ENCODE measurements at places on chromosomes 16 and 17. TPM values are rescaled to one million over a fixed set of nuclear protein-coding genes. Genes with fewer than 3 reads are reported as not detected.

- no peak for DNase-seq
Measured at GRCh38 chr17:17341452-17341851, 38.3 kb downstream of the NT5M start.

DNA sequence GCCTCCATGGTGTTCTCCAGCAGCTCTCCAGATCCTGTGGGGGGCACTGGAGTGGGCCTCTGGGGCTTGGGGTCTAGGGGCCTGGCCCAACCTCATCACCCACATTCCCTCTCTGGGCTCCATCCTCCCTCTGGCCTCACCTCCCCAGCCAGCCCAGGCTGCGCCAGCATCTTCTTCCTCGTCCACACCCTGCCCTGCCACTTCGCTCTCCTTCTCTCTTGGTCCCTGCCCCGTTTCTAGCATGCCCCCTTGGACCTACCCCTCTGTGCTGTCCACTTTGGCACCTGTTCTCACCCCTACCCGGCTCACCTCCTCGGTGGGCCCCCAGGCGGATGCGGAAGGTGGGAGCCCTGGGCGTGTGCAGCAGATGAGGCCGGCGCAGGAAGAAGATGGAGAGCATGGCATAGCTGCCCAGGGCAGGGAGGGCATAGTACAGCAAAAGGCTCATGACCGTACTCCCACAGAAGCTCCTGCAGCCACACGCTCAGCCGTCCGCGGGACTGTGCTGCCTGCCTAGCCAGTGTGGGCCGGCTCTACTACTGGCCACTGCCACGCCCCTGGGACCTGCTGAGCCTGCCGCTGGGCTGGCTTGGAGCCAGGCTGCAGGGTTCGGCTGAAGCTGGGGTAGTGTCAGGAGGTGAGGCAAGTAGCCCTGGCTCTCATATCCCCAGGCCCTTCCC, at the start of gene GDPD3:
TSS of gene GDPD3 (minus strand) at position 507 of the 680 bp plus-strand sequence. CDS start at position 448, 59 bp downstream.
- no peak for DNase-seq

- no peak for DNase-seq
Measured at GRCh38 chr16:85332175-85332574, 219.9 kb upstream of the CIBAR2 start.

GRCh38 chr16:31713945-31714902, 159.4 kb upstream of the ZNF267 start:
- DNase-seq: no peak

DNA sequence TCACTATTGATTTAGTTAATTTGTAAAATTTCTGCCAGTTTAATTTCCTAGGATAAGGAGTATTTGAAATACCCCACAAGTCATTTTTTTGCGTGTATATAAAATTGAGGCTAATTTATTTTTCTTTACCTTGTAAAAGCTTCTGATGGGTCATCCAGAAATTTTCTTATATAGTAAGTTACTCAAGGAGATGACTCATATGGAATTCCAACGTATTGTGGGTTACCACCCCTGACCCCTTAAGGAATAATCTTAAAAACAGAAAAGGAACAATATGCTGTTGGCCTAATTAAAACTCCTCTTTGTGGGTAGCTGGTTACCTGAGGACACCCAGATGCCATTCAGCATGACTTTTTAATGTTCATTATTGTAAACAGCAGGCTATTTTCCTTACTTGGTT, 13.6 kb downstream of the HEATR6 start:
- no peak for DNase-seq

GRCh38 chr16:85564277-85565051, 48.7 kb upstream of the GSE1 start:
- DNase-seq: no peak

PROCA1 gene
- 4.3 TPM for polyA plus RNA-seq

TBC1D24 gene
- 24.0 TPM for polyA plus RNA-seq

Measured in renal pelvis (tissue), 12 donors.